ENCODE measurements at places on chromosomes 12 and 14.

- DNase-seq = no peak
Measured at GRCh38 chr12:62757048-62757447, 177.9 kb downstream of the PPM1H start.

- DNase-seq = no peak
Measured at GRCh38 chr14:61478971-61479473, 157.6 kb downstream of the PRKCH start.

DNA sequence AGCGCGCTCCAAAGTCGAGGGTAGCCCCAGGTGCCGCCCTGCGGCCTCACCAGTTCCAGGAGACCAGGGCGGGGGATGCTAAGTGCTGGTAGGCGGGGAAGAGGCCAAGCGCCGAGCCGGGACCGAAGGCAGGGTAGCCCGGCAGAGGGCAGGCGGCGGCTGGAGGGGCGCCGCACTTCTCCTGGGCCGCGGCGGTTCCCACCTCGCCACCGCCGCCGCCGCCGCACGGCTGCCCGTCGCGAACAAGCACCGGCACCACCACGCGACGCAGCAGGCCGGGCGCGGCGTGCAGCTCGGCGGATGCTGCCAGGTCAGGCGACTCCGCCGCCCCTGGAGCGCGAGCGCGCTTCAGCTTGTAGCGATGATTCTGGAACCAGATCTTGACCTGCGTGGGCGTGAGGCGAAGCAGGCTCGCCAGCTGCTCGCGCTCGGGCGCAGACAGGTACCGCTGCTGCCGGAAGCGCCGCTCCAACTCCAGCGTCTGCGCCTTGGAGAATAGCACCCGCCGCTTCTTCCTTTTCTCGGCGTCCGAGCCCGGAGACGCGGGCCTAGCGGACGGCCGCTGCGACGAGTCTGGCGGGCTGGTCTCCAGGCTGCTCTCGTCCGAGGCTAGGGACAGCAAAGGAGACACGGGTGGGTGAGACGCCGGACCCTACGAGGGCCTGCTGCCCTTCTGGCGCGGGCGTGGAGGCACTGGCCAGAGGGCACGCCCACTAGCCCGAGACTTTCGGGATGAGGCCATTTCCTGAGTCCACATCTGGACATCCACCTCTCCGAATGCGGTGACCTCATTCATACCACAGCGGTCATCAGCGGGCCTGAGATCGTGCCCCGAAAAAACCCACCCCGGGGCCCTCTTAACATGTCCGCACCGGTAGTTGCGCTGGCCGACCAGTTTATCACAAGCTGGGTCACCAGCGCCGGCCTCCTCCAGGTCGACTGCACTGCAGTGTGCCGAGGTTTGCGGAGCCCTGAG is 1.3 kb downstream of the NKX2-8 start:
- DNase-seq = no peak

DNA sequence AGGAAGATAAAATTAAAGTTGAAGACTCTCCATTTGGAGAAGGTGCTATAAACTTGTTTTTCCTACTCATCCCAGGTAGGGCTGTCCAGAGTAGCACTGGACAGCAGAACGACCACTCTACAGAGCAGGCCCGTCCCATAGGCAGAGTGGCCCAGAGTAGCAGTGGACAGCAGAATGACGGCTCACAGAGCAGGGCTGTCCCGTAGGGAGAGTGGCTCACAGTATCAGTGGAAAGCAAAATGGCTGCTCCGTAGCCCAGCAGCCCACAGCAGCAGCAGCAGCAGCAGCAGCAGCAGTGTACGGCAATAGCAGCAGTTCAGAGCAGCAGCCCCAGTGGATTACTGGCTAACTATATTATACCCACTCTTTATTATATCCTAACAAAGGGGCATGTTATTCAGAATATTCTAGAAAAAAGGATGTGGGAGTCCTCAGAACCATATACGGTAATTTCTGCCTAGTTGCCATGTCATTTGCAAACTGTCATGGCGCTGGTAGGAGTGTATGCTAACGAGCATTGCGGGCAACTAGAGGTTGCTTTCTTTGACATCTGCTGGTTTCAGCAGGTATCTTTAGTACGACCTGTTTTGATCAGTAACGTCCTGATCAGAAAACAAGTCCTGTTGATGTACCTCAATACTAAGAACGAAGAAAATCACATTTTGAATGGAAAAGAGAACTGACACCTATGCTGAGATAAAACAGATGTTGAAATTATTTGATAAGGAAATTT is 567.3 kb downstream of the SLC16A7 start:
- no peak for DNase-seq

DNA sequence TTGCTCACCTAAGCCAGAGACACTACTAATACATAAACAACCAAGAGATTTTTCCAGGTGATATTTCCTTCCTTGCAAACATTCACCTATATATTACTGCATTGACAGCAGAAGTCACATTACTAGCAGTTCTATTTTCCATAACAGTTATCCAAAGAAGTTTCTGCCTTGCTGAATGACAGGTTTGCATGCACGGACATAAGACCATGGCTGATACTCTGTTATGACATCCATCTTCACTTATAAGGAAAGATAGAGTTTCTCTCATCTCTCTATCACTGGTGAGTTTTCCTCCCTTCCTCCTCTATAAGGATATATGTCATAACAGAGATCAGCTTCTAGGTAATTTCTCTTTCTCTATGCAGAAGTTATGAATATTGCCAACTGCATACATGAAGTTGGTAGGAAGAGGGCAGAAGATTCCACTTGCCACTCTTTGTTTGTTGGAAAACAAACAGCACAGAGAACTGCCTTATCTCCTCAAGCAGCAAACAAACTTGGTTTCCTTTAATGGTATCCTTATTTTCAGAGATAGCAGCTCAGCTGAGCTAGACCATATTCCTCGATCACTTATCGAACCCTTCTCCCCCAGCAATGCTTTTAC is 557.0 kb downstream of the VRK1 start:
- DNase-seq = no peak

GRCh38 chr14:72726444-72726843 is 167.5 kb downstream of the DPF3 start:
- no peak for DNase-seq

DNA sequence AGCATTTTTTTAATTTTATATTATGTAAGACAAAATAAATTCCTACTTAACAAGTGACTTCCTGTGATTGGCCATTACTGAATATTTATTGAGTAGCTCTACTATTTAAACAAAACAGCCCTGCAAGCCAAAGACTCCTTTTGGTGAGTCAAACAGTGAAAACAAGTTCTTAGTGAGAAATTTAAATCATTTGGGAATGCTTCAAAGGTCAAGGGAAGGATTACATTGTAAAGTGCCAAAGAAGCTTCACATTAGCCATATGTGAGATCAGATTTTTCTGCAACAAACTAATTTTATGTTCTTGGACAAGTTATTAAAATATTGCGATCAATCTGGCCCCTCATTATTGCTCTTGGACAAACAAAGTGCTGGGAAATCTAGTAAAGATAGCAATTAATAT is 795.4 kb upstream of the MGAT4C start:
- no peak for DNase-seq

DNA sequence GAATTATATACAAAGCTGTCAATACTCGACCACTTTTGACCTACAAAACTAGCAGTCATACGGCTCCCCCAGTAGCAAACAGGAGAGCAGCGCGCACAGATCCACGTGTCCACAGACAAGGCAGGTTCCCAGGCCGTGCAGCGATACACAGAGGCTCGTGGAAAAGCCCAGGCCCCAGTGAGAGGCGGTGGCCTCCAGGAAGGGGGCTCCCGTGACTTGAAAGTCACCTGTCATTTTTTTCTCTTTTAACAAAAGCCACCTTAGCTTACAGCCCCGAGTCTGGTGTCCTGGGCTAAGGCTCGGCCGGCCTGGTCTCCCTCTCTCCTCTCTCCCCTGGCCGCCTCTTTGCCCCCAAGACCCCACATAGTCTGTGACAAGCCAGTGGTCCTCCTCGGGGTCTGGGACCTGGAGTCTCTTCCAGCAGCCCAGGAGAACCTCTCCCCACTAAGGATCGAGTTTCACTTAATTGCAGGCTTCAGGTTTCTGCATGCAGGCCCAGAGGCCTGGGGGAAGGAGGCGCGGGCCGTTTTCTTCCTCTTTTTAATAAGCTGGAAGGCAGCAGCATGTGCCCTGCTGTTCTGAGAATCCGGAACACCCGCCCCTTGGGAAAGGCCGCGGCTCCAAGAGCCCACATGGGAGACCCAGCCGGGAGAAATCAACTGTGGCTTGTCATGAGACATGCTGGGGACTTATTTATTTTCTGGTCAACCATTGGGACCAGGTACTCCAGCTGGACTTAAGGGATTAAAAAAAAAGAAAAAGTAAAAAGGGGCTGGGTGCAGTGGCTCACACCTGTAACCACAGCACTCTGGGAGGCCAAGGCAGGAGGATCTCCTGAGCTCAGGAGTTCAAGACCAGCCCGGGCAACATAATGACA is 15.9 kb downstream of the NCOR2 start:
- no peak for DNase-seq

- no peak for DNase-seq
Measured at GRCh38 chr12:88360343-88360742, 218.2 kb downstream of the TMTC3 start.

DNA sequence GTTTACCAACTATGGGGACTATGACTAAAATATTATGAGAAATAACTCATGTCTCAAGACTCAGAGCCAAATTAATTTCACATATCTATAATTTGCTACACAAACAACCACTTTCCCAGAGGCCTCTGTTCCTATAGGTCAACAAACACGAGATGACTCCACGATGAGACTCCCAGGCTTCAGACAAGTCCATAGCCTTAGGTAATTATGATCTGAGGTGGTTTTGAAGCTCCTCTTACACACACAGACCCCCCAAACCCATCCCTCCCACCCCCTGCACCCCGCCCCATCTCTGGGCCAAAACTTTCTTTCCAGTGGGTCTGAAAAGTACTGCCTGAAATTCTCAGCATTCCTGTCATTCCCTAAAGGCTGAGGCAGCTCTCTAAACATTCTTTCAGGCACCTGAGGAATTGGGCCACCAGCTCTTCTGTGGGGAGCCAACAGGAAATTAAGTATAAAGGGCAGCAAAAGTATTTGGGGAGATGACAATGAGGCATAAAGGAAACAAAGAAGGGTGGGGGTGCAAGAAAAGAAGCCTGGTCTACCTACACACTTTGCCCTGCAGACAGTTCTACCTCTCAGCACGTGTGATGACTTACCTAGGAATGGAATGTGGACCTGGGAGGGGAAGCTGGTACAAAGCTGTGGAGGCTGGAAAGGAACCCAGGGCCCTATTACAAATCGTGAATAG is 143.6 kb downstream of the PAWR start:
- DNase-seq = no peak

- peak; percentile 2 for DNase-seq
Measured at GRCh38 chr14:92122351-92122677, 545 bp downstream of the CPSF2 start.

DNA sequence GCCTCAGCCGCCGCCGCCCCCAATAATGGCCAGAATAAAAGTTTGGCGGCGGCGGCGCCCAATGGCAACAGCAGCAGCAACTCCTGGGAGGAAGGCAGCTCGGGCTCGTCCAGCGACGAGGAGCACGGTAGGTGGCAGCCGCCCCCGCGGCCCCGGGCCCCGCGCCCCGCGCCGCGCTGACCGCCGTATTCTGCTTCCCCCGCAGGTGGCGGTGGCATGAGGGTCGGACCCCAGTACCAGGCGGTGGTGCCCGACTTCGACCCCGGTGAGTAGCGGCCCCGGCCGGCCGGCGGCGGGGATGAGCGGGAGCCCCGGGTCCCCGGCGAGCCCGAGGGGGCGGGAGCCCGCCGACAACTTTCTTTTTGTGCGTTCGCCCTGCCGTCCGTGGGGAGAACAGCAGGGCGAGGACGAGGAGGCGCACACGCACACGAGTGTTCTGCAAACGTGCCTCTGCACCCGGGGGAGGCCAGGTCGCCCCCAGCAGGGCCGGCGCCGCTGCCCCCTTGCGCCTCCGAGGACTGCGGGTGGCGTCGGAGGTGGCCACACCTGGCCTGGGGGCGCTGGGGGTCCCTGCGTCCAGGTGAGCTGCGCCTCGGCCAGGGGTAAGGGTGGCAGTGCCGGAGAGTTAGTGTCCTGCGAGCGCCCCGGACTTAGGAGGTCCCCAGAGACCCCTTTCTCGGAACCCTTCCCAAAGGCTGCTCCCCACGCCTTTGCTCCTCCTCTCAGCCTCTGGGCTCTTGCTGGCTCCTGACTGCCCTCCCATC is 794 bp downstream of the RCOR1 start:
- peak; percentile 67 for DNase-seq

DNA sequence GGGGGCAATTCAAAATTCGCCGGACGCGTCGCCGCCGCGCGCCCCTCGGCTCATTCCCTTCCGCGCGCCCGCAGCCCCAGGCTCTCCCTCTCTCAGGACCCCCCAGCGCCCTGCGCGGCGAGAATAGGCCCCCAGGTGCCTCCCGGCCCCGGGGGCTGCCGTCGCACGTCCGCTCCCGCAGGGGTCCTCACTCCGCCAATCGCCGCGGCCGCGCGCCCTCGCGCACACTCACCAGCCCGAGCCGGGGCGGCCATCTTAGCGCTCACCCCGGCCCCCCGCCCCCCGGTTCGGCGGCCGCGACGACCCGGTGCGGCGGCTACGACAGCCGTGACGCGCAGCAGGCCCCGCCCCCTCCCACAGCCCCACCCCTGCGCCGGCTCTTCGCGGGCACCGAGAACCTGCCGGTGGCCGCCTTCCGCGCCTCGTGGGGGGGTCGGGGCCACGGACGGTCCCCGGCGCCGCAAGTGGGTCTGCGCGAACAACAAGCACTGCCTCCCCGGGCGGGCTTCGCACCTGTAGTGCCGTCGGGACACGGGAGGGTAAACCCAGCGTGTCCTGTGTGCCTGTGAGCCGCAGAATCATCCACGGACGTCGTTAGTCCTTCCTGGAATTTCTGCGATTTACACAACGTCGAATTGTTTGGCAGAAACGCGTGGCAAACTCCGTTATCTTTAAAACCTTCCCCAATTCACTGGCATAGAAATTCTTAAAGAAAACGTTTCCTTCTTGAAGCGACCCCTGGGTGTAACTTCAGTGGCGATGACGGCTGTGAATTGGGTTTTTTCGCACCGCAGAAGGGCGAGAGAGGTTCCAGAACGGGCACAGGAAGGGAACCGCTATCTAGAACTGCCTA is 2.5 kb downstream of the USP44 start:
- peak; percentile 73 for DNase-seq

DNA sequence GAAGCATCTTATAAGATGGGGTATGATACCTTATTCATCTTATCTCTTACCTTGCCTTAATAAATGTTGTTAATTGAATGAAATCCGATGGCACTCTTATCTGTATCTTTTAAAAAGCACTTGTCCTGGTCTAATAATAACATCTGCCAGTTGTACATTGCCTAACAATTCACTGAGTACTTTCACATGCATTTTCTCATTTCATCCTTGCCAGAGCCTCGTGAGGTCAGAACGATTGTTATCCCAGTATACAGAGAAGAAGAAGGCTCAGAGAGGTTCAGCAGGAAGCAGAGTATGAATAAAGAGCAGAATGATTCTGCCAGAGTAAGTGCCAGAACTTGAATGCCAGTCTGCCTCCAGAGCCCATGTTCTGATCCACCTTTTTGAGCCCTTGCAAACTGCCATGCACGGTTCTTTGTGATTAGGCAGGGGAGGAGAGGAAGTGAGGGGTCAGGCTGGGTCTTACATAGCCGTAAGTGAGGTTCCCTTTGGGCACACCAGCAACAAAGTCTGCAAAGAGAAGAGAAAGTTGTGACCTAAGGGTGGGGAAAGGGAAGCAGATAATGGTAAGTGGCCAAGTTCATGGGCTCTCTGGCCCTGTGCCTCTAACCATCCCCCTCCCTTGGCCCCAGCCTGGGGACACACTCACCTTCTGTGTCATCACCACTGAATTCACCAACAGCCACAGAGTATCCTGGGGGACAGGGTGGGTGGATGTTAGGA is 11.7 kb downstream of the ITGA5 start:
- no peak for DNase-seq

GRCh38 chr12:32603858-32604257 is 75.2 kb upstream of the DNM1L start:
- no peak for DNase-seq
